ENCODE measurements at places on chromosomes 6 and 20. TPM values are rescaled to one million over a fixed set of nuclear protein-coding genes. Genes with fewer than 3 reads are reported as not detected.

DNA sequence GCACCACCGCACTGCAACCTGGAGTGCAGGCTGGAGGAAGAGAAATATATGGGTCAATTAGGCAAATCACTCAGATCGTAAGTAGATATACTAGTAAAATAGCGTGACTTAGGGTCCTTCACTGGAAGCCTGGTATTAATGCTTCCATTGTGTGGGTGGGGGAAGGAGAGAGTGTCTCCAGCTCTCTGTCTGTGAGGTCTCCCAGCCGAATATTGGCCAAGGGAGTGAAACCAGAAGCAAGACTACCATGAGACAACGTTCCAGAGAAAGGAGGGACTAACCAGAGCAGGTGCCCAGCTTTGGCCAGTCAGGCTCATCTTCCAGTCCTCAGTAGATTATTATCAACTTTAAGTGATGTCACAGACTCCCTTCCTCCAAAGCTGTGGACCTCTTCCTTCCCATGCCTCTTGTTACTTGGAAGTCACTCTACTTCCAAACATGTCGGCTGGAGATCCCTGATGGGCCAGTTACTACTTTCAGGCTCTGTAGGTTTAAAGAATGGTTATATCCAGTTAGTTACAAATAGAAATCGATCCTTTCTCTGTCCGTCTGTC is 28.8 kb downstream of the MTHFD1L start:
- DNase-seq: no peak
- no peaks in the 10 kb centered on the region for H3K27me3 ChIP-seq
- H3K4me1 ChIP-seq: peaks cover 15% of the 10 kb centered on the region
- H3K27ac ChIP-seq: no peak overlapping the region
- H3K36me3 ChIP-seq: peaks cover 12% of the 10 kb centered on the region
- H3K4me3 ChIP-seq: no peak overlapping the region

- DNase-seq: no peak
- no peaks in the 10 kb centered on the region for H3K36me3 ChIP-seq
- H3K4me3 ChIP-seq: no peak overlapping the region
- H3K27ac ChIP-seq: no peak overlapping the region
- H3K4me1 ChIP-seq: no peaks in the 10 kb centered on the region
- H3K27me3 ChIP-seq: no peaks in the 10 kb centered on the region
Observed at GRCh38 chr6:155351273-155352129, 37.2 kb upstream of the TFB1M start.

DNA sequence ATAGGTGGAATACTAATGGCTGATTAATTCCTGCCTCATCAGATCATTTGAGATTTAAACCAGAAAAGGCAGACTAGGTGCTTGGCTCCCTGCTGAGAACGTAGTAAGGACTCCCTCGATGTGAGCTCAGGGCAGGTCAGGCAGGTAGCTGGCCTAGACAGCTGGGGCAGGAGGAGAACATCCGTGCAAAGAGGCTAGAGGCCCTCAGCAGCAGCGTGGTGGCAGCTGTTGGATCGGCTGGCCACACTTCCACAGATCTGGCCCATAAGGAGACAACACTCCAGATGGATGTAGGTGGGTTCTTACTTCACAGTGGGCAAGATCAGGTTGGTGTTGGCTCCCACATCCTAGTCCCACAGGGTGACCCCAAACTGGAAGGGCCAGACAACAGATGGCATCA is 38.5 kb downstream of the EYA2 start:
- no peaks in the 10 kb centered on the region for H3K27me3 ChIP-seq
- H3K4me1 ChIP-seq: peaks cover 5% of the 10 kb centered on the region
- DNase-seq: no peak
- H3K36me3 ChIP-seq: no peaks in the 10 kb centered on the region
- no peak overlapping the region for H3K27ac ChIP-seq
- H3K4me3 ChIP-seq: no peak overlapping the region

GRCh38 chr6:100116411-100117194 is 122.6 kb upstream of the MCHR2 start:
- no peak overlapping the region for H3K4me3 ChIP-seq
- no peaks in the 10 kb centered on the region for H3K27me3 ChIP-seq
- DNase-seq: no peak
- H3K4me1 ChIP-seq: no peaks in the 10 kb centered on the region
- no peak overlapping the region for H3K27ac ChIP-seq

DNA sequence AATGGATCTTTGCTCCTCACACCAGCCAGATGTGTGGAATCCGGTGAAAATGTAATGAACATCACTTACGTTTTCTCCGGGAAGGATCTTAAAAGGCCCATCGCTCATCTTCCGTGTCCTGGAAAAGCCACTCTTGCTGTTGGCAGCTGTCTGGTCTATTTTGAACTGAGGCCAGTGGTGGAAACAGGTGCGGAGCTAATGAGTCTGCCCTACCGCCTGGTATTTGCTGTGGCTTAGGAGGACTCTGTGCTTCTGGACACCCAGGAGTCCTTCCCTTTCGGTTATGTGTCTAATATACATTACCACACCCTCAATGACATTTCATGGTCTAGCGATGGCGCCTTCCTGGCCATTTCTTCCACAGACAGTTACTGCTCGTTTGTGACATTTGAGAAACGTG is 264.2 kb upstream of the PREP start:
- H3K36me3 ChIP-seq: no peaks in the 10 kb centered on the region
- no peak for DNase-seq
- H3K27me3 ChIP-seq: no peaks in the 10 kb centered on the region
- no peak overlapping the region for H3K27ac ChIP-seq
- no peak overlapping the region for H3K4me3 ChIP-seq

DNA sequence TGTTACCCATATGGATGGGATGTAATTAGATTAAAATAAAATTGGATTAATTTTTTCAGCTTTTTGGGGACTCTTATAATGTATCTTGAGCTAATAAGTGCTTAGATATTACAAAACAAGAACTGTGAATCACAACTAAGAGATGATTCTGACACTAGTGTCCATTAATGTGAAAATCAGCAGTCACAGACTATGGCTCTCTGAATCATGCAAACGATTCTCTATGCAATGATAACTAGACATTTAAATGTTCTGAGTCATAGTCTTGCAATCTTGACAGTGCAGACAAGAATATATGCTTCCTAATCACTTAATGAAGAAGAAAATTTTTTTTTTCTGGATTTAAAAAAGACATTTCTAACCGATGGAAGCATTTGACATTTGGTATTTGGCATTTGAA is 82.2 kb upstream of the OPRM1 start:
- no peak for DNase-seq
- no peaks in the 10 kb centered on the region for H3K27me3 ChIP-seq
- no peaks in the 10 kb centered on the region for H3K36me3 ChIP-seq
- H3K4me1 ChIP-seq: no peaks in the 10 kb centered on the region

DNA sequence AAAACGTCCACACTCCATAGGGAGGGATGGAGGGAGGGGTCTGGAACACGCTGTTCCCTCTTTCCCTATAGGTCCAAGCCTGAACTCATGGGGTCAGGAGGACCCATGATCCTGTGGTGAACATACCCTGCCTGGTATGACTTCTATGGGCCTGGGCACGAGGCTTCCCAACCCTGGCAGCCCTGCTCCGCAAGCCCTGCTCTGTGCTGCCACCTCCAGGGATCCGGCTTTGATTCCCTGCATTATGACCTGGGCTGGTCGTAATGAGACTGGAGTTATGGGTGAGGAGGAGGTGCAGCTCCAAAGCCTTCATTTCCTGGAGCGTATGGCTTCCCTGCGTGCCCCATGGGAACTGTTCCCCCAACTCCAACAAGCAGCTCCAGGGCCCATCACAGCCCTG is 54.9 kb downstream of the CDH22 start:
- no peak for DNase-seq
- H3K27ac ChIP-seq: no peak overlapping the region
- peaks cover 98% of the 10 kb centered on the region for H3K27me3 ChIP-seq

- no peaks in the 10 kb centered on the region for H3K4me1 ChIP-seq
- no peak overlapping the region for H3K27ac ChIP-seq
- no peaks in the 10 kb centered on the region for H3K36me3 ChIP-seq
Observed at GRCh38 chr20:54004445-54004844, 65.9 kb downstream of the BCAS1 start.

- no peak for DNase-seq
- no peaks in the 10 kb centered on the region for H3K36me3 ChIP-seq
- no peaks in the 10 kb centered on the region for H3K4me1 ChIP-seq
- no peak overlapping the region for H3K27ac ChIP-seq
- no peak overlapping the region for H3K4me3 ChIP-seq
- no peaks in the 10 kb centered on the region for H3K27me3 ChIP-seq
Observed at GRCh38 chr6:75546381-75546780, 52.8 kb upstream of the FILIP1 start.

DNA sequence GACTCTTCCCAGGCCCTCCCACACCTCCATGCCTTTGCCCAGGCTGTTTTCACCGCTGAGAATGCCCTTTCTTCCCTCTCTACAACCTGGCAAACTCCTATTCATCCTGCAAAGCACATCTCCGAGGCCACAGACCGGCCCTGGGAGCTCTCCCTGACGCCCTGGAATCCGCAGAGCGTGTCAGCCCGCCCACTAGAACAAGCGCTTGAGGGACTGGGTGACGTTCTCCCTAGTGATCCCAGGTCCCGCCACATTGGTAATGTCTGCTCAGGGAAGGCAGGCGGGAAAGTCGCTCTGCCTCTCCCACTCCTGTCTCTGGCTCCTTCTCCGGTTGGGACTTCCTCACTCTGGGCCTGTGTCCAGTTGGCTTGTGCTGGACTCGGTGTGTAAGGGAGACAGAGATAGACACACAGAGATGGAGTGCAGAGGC is 61.6 kb downstream of the SRC start:
- H3K36me3 ChIP-seq: peaks cover 14% of the 10 kb centered on the region
- no peak overlapping the region for H3K4me3 ChIP-seq
- no peak overlapping the region for H3K27ac ChIP-seq

DNA sequence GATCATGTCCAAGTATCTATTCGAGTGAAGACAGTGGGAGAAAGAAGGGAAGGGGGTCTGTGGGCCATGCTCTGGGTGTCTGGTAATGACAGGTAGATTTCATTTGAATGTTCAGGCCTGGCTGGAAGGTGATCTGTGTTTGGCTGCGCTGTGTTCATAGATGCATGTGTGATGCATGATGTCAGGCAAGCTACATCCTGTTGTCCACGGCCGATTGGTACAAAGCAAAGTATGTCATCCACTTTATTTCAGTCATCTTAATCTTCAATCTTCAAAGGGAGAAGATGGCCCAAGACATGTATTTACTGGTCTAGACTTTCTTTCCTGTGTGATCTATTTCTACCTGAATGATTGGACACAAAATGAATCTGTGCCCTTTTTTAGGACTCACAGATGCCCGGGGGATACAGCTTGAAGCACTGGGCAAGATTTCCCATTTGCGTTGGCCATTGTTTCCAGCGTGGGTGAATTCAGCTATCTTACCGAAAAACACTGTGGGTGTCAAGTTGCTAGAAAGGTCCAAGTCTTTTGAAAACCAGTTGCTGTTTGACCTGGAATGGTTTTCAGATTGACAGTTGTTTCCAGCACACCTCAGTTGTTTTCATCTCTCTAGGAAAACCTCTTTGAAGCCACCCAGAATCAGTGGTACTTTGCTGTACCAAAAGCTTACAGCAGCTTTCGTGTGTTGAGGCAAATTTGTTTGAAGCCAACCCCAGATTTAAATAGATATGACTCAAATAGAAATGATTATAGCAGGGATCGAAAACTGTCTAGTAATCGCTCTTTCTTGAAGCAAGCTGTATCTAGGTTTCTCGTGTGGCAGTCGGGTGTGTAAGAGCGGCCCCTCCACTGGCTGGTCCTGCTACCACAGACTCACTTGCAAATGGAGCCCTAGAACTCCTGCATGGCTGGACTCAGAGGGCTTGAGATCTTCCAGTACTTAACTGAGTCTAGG is 27.2 kb downstream of the DUSP22 start:
- no peaks in the 10 kb centered on the region for H3K27me3 ChIP-seq
- peaks cover 11% of the 10 kb centered on the region for H3K4me1 ChIP-seq
- DNase-seq: no peak
- no peak overlapping the region for H3K4me3 ChIP-seq
- H3K27ac ChIP-seq: no peak overlapping the region
- H3K36me3 ChIP-seq: no peaks in the 10 kb centered on the region

GRCh38 chr6:109701774-109702173 is 10.7 kb downstream of the FIG4 start:
- H3K4me3 ChIP-seq: no peak overlapping the region
- no peaks in the 10 kb centered on the region for H3K36me3 ChIP-seq
- DNase-seq: no peak
- H3K4me1 ChIP-seq: peaks cover 4% of the 10 kb centered on the region

- H3K4me1 ChIP-seq: peaks cover 76% of the 10 kb centered on the region
- no peaks in the 10 kb centered on the region for H3K36me3 ChIP-seq
- H3K27ac ChIP-seq: no peak overlapping the region
- H3K27me3 ChIP-seq: no peaks in the 10 kb centered on the region
Observed at GRCh38 chr6:37985355-37985754, 165.8 kb downstream of the ZFAND3 start.

GRCh38 chr6:64672651-64673050 is 1034.4 kb downstream of the EYS start:
- no peak for DNase-seq
- no peaks in the 10 kb centered on the region for H3K36me3 ChIP-seq
- H3K27me3 ChIP-seq: no peaks in the 10 kb centered on the region
- H3K4me3 ChIP-seq: no peak overlapping the region
- H3K27ac ChIP-seq: no peak overlapping the region

DNA sequence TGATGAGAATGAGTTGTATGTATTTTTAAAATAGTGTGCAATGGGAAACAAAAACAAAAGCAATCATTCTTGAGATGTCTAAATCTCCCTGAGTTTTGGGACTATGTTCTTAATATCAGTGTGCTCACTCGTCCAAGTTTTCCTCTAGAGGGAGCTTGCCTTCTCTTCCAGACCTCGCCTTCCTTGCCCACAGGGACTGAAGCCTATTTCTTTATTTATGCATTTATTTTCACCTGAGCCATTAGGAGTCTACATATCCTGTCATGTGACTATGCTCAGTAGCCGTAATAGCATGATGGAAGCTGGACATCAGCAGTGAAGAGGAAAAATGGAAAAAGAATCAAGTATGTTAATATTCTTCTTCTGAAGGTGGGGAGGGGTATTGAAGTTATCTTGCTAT is 131.2 kb downstream of the SH3BGRL2 start:
- H3K36me3 ChIP-seq: no peaks in the 10 kb centered on the region
- DNase-seq: no peak
- no peak overlapping the region for H3K27ac ChIP-seq
- H3K4me1 ChIP-seq: no peaks in the 10 kb centered on the region
- no peak overlapping the region for H3K4me3 ChIP-seq

DNA sequence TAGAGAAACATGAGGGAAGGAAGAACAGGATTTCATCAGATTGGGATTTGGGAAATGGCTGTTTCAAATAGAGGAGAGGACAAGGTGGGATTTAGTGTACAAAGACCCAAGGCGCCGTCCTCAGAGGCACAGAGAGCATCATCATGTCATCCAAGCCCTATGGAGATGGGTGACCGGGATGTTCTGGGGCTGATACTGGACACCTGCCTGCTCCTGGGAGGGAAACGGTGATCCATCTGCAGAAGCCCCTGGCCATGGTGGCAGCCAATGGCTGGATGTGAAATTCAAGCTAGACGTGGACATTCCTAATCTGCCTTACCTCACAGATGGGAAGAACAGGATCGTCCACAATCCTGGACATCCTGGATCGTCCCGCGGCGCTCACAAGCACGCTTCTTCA is 12.7 kb downstream of the NKX2-2 start:
- peaks cover 14% of the 10 kb centered on the region for H3K4me1 ChIP-seq
- no peak for DNase-seq
- no peaks in the 10 kb centered on the region for H3K36me3 ChIP-seq
- H3K4me3 ChIP-seq: no peak overlapping the region

Gene PLN
- total RNA-seq: 343 TPM

Gene PTPRA
- 80.8 TPM for total RNA-seq

Gene VNN1
- total RNA-seq: 1.2 TPM

Gene RIMS1
- 45.6 TPM for total RNA-seq

Gene DEFB124
- total RNA-seq: not detected

Gene POM121L2
- total RNA-seq: not detected
